ENCODE measurements at places on chromosomes 6 and 20.

DNA sequence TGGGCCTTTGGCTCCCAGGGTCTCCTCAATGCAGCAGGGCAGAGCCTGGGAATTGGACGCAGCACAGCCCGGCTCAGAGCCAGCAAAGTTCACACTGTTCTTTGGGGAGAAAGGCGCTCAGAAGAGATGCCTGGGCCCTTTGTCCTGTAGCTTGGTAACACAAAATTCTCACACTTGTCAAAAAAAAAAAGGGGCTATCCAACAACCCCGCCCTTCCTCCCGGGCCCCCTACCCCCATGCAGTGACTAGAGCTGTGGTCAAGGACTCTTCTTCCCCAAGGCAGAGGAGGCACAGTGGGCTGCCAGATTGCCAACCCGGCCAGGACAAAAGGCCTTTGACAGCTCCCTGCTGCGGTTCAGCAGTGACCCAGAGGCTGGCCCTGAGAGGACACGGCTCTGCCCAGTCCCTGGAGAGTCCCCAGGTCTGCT is 2.0 kb downstream of the NKAIN4 start:
- no peak for DNase-seq

DNA sequence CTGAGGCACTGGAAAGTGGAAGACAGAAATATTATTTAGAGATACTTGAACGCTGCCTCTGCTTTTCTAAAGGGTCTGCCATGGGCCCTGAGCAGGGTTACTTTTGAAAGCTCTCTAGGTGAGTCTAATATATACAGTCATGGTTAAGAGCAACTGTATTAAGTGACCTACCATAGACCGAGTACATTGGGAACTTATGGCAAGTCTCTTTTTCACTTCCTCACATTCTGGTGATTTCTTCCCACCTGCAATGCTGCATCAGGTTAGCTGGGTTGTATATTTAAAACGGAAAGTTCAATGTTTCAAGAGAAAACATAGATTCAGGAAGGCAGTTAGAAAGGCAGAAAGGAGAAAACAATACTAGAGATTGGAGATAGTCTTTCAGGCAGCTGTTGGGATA is 154.7 kb downstream of the PHF3 start:
- no peak for DNase-seq

DNA sequence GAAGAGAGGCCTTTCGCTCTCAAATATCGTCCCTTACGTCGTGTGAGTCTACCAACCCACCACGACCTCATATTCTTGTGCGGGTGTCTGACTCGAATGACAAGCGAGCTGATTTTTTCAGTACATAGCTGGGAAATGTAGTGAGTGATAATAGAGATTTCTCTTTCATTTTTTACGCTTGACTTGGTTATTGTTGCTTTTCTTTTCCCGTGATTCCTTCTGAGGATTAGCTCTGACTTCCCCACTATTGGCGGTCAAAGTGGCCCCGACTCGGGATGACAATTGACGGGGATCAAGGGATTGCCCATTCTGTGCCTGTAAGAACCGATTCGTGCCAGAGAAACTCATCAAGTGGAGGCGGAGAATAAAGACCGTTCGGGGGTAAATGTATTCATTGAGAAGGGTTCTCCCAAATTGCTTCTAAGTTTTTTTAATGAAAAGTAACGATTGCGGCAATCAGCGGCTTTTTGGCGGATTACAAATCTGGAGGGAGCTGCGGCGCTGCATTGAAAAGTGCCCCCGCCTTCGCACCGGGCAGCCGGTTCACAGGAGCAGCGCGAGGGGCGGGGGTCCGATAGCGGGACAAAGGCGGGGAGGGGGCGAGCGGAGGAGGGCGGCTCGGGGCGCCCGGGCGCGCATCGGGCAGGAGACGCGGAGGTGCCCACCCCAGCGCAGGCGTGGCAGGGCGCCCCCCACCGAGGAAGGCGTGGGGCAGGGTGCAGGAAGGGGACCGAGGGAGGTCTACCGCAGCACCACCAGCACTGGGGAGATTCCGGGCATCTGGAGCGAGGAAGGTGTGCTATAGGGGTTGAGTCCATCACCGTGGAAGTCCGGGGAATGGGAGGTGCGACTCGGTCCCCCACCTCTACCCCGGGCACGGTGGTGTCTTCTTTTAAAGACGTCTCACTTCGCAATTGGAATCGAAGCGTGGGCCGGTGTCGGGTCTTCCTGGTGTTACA is 44.5 kb upstream of the OSTM1 start:
- DNase-seq, result no peak

- DNase-seq, result no peak
Measured at GRCh38 chr20:37378785-37379598, 33.1 kb downstream of the SRC start.

GRCh38 chr6:63014290-63014689 is 197.0 kb upstream of the FKBP1C start:
- no peak for DNase-seq

GRCh38 chr20:60299951-60300350 is 341.7 kb downstream of the CDH26 start:
- DNase-seq, result no peak

DNA sequence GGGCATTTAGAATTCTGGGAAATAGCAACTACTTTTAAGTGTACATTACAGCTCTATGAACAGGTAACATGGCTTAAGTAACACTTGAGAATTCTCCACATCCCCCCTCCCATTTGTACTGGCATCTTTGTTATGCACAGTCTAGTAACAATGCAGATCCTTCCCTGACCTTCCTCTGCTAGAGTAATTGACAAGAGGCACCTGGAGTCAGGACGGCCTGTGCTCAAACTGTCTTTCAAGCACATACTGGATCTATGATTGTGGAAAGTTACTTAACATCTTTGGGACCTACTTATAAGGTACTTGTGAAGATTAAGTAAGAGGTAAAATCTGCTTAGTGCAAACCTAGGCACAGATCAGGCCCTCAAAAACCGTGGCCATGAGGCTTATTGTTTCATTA is 21.9 kb upstream of the GSTA3 start:
- DNase-seq, result no peak

DNA sequence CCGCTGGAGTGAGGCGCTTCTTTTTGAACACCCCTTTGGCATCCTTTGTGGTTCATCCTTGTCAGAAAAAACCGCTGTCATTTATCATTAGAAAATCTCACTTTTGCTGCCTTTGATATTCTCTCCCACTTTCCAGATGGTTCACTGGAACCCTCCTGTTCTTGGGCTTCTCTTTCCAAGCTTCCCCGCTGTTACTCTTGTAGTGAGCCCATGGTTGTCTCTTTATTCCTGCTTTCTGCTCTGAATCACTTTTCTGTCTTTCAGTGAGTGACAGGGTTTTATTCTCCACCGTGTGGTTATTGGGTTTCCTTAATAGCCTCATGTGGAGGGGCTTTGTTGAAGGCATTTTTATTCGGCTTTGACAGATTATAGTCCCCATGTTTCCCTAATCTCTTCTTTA is 117.0 kb downstream of the FARS2 start:
- no peak for DNase-seq

DNA sequence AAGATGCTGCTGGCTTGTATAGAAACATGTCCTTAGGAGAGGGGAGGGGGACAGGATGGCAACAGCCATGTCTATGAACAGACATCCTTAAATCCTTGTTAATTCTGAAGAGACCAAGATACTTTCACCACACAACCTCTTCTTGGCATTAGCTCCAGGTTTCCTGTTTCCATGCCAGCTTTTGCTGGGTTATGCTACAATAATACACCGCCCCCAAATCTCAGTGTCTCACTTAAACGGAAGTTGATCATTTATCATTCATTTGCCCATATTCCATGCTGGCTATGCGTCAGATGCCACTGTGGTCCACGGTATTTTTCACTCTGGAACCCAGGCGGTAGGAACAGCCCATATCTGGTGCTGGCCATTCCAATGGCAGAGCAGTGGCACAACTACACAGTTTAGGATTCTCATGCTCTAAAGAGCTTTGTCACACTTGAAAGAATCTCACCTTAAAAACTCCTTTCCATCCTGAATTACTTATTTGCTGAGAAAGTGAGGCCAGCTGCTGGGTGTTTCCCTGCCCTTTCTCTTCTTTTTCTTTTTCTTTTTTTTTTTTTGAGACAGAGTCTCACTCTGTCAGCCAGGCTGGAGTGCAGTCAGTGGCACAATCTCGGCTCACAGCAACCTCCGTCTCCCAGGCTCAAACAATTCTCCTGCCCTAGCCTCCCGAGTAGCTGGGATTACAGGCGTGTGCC is 3.7 kb upstream of the RNASET2 start:
- DNase-seq, result no peak

DNA sequence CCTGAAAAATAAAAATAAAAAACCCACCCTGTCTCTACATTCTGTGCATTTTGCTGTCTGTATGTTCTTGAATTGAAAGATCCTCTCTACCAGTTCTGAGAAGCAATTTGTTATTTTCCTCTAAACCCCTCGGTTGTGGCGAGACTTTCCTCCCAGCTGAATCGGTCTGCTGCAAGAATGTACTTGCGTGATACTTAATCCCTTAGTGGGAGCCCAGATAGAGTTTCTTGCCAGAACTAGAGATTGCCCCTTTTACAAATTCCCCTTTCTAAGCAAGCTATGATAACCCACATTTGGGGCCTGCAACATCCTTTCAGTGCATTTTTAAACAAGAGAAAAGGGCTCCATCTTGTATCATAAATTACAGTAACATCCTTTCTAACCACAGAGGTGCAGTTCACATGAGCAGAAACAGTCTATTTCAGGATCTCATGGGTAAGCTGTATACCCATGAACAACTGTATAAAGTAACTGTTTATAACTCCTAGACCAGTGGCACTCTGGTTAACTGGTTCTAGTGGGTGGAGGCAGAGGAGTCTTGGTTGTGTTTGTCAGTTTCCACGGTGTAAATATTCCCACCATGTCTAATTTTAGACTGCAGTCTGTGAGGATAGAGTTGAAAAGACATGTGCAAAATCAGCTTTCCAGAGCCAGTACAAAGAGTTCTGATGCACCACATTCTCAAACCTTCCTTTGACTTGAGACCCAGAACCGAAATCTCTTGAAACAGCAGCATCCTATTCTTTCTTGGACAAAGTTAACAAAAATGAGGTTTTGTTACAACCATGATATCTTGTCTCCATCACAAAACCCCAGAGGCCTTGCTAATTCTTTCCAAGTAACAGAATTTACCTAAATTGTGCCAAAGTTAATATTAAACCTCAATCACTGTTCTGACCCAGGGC is 113.1 kb upstream of the ZNF217 start:
- no peak for DNase-seq

- no peak for DNase-seq
Measured at GRCh38 chr20:37415118-37416085, 69.5 kb downstream of the SRC start.

GRCh38 chr6:132247381-132248159 is 153.7 kb downstream of the MOXD1 start:
- no peak for DNase-seq

- DNase-seq, result no peak
Measured at GRCh38 chr6:56204134-56204533, 43.2 kb downstream of the COL21A1 start.

DNA sequence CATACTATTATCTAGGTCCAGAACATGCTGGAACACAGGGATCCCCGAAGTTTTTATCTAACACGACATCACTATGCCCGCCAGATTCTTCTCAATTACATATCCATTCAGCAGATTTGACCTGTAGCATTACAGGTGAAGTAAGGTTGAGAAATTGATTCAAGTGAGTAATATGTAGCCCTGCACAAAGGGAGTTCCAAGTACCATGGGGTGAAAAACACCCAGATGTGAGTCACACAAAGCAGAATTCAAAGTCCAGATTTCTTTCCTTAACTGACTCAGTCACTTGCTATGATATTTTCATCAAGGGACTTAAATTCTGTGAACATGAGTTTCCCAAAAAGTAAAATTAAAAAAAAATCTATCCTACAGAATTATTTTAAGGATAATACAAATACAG is 655.4 kb upstream of the PTCHD4 start:
- no peak for DNase-seq

- DNase-seq, result no peak
Measured at GRCh38 chr20:40896814-40897700, 131.6 kb upstream of the TOP1 start.

GRCh38 chr20:24164360-24164759 is 175.8 kb upstream of the GGTLC1 start:
- no peak for DNase-seq

DNA sequence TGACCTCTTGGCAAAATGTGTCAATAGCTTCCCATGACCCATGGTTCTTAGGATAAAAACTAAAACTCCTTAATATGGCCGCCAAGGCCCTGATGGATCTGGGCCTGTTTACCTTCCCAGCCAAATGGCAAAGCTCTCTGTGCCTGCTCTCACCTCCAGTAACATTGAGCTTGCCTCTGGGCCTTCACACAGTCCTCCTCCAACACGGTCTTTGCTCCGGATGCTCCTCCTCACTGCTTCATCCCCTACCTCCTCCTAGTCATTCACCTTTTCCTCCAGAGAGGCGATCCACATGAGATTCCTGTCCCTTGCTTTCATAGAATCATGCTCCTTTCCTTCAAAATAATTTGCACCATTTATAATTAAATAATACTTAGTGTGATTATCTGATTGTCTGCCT is 172.3 kb upstream of the AFDN start:
- DNase-seq, result no peak

DNA sequence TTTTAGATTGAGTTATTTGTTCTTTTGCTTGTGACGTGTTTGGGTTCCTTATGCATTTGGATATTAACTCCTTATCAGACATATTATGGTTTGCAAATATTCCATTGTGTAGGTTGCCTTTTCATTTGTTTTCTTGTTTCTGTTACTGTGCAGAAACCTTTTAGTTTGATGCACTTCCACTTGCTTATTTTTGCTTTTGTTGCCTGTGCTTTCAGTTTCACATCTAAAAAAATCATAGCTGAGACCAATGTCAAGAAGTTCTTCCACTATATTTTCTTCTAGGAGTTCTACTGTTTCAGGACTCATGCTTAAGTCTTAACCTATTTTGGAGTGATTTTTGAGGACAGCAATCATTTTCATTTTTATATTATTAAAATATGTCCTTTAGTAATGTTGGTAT is 113.5 kb downstream of the EPM2A start:
- DNase-seq, result no peak

- no peak for DNase-seq
Measured at GRCh38 chr6:69331886-69332285, 464.9 kb downstream of the LMBRD1 start.

DNA sequence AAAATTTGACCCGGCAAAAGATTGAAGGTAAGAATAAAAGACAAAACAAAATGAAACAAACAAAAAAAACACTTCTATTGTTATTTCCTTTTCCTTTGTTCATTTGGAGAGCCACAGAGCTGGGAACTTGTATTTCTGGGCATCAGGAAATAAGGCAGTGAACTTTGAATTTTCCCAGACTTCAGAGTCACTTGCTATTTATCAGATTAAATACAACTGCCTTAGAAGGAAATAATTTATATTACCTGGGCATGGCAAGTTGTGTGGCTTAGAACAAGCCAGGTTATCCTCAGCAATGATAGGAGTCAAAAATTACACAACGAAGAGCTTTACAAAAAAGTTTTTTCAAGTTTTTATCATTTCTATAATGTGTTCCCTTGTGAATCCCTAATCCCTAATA is 20.2 kb upstream of the MRAP2 start:
- DNase-seq, result no peak

GRCh38 chr20:53910351-53911002 is 159.9 kb downstream of the BCAS1 start:
- DNase-seq, result no peak

- DNase-seq, result no peak
Measured at GRCh38 chr20:61502433-61502832, 250.4 kb downstream of the CDH4 start.

Measured in NCI-H187 (cell line).